BE2C (cell line): ENCODE measurements at places on chromosomes 3 and 15.

GRCh38 chr3:43077707-43078106, 28.2 kb downstream of the POMGNT2 start:
- no peak for DNase-seq

DNA sequence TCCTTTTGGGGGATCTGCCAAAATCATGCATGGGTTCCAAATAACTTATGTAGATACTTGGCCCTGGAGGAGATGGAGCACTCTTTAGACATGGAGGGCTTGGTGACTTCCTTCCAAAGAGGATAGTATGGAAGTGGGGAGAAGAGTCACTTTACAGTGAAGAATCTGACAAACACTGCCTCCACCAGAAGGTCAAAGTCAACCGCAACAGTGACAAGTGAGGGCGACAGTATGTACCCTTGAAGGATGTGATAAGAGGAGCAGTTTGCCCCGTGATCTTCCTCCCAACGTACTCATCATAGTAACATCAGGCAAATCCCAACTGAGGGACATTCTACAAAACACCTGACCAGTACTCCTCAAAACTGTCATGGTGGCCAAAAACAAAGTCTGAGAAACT, 62.0 kb downstream of the LMCD1 start:
- DNase-seq = no peak

GRCh38 chr3:128996726-128997125, 2.9 kb upstream of the CFAP92 start:
- DNase-seq = no peak

- DNase-seq = no peak
These were observed 89.4 kb upstream of the SKOR1 start for GRCh38 chr15:67735896-67736295.

GRCh38 chr15:100810831-100811230, 68.8 kb upstream of the ALDH1A3 start:
- DNase-seq = no peak
